ENCODE measurements at places on chromosomes 13 and 19.

- no peak for DNase-seq
These were observed 5.0 kb upstream of the ISYNA1 start for GRCh38 chr19:18442941-18443340.

DNA sequence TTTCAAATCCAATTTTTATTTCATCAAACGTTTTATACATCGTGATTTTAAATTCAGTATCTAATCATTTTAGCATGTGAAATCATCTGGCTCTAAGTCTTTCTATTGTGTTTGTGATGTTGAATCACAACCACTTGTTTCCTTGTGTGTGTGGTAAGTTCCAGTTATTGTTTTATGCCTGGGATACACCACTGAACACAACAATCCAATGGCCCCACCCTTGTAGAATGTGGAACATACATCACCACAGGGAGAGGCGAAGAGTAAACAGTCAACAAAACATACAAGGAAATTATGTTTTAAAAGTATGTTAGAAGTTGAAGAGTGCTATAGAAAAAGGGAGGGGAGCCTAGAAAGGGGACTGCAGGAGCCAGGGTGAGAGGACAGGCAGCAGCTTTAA is 100.5 kb downstream of the EPSTI1 start:
- DNase-seq, result no peak

DNA sequence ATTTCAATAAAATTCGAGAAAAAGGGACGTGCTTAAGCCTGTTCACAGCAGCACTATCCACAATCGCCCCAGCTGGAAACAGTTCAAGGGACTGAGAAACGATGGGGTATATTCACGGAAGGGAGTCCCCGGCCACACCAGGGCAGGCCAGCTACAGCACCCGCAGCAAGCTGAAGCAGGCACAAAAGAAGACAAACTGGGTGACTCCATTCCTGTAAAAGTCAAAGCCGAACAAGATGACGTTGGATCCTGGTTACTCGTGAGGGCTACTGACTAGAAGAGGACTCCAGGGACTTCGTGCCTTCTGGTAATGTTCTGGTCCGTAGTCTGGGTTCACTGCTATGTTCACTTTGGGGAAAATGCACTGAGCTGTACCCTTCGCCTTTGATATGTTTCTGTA is 57.6 kb downstream of the COL4A1 start:
- no peak for DNase-seq

- DNase-seq, result no peak
These were observed 183.6 kb upstream of the EDNRB start for GRCh38 chr13:78102121-78102677.

- no peak for DNase-seq
These were observed 56.8 kb upstream of the KLF5 start for GRCh38 chr13:73001971-73002370.

GRCh38 chr13:76773448-76774094 is 112.6 kb downstream of the KCTD12 start:
- no peak for DNase-seq

DNA sequence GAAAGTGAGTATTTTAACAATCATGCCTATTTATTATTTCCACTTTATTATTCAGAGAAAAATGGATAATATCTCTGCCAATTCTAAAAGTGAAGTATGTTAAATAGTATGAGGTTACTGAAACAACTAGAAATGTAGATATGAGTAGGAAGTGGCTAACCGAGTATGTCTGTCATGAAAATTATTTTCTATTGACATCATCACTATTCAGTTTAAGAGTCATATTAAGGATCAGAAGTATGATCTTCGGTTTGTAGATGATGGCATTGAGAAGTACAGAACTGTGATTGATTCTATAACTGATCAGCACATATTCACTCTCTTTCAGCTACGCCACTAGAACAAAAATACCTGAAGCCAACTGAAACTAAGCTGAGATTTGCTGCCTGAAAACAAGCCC is 146.4 kb upstream of the SLITRK5 start:
- DNase-seq, result no peak

- DNase-seq, result no peak
These were observed 238.3 kb downstream of the COG6 start for GRCh38 chr13:39893808-39894207.

DNA sequence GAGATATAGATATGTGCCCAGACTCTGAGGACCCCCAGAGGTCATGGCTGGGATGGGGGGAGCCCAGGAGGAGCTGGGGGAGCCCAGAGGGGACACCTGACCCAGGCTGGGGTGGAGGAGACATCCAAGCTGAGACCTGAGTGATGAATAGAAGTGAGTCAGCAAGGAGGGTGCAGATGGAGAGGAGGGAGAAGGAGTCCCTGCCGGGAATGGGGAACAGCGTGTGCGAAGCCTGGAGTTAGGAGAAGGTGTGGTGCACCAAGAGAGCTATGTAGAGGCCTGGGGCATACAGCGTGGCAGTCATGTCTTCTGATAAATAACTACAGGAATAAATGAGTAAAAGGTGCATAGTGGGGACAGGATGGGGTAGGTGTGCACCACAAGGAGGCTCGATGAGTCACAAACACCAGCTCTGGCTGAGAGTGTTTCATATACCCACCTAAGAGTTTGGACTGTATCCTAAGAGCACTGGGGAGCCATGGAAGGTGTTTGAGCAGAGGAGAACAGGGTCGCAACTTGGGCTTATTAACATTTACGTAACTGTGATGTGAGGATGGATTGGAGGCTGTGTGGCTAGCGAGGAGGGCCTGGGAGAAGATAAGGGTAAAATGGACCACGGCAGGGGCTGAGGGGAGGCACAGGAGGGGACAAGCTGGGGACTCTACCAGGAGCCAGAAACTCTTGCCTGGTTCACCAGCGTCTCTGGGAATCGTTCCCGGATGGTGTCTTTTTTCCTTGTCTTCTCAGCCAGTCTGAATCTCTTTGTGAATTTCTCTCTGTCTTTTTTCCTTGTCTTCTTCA is 1.4 kb downstream of the CEACAM18 start:
- DNase-seq, result peak; percentile 18

DNA sequence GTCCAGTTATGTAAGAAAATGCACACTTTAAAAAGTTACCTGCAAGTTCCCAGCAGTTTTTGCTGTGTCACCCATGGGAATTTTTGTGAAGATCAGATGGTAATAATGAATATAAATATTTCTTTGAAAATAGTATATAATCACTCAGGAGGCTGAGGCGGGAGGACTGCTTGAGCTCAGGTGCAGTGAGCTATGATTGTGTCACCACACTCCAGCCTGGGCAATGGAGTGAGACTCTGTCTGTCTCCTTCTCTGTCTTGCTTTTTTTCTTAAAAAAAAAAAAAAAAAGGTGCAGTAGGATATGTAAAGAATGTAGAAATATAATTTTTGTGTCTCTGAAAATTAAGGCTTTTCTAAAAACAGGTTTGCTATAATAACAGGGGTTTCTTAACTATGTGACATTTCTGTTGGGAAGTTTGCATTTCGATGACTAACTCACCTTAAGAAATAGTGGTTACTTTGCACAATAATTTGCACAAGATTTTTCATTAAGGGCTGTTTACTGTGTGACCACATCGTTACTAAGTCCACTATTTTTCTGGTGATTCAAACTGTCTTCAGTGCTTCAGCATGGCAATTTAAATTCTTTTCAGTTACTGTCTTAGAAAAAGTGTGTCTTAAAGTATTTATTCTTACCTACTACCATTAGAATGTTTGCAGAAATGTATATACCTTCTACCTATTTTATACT is 37.3 kb downstream of the DNAJC3 start:
- DNase-seq, result no peak

- no peak for DNase-seq
These were observed 44.7 kb downstream of the CACNA1A start for GRCh38 chr19:13461536-13461935.

GRCh38 chr13:49638030-49638743 is 9.9 kb downstream of the ARL11 start:
- DNase-seq, result no peak

GRCh38 chr19:55157064-55157908 is at the start of gene TNNI3:
Gene TNNI3 (minus strand): TSS chr19:55157732. CDS start chr19:55157589, 143 bp downstream.
- DNase-seq, result no peak

DNA sequence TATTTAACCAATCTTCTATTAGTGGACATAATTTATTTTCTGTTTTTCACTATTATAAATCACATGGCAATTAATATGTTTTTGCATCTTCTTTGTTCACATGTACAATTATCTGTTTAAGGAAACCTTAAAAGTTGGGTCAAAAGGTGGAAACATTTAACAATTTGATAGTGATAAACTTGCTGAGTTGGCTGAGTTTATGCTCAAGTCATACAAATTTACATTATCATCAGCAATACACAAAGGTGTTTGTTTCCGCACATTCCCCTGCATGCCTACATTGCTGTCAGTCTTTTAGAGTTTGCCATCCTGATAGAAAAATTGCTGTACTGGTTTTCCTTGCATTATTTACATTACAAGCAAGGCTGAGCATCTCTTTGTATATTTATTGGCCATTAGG is 139.5 kb downstream of the KCNRG start:
- no peak for DNase-seq

GRCh38 chr13:59176775-59177174 is 987.0 kb downstream of the DIAPH3 start:
- DNase-seq, result no peak

GRCh38 chr19:1952635-1953034 is 11.7 kb downstream of the CSNK1G2 start:
- no peak for DNase-seq

GRCh38 chr19:30161770-30162169 is 210.4 kb upstream of the ZNF536 start:
- DNase-seq, result no peak

DNA sequence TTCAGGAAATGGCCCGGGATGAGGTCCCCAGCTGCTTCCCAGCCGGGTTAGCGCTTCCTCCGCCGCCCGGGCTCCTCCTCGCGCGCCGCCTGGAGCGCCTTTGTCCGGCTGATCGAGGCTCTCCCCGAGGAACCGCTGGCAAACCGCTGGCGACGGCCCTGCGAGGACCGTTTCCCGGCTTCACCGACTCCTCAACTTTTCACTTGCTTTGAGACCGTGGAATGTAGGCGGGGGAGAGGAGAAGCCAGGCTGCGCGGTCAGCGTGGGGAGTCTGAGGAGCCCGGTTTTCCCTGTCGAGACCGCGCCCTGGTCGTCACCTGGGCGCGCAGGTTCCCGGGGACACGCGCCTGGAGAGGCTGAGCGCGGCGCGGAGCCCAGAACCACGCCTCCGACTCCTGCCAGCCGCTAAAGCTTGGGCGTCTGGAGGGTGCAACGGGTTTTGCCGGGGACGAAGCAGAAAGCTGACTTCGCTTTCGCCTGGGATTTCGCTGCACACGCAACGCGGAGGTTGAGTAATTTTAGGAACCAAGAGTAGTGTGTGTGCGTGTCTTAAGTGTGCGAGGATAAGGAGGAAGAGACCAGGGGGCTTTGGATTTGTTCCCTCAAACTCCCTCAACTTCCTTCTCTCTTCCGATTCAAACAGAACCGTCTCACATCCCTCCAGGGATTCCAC is 7.3 kb upstream of the DGKH start:
- peak; percentile 47 for DNase-seq

GRCh38 chr19:9871626-9872338 is 36.7 kb downstream of the PIN1 start:
- DNase-seq, result no peak

DNA sequence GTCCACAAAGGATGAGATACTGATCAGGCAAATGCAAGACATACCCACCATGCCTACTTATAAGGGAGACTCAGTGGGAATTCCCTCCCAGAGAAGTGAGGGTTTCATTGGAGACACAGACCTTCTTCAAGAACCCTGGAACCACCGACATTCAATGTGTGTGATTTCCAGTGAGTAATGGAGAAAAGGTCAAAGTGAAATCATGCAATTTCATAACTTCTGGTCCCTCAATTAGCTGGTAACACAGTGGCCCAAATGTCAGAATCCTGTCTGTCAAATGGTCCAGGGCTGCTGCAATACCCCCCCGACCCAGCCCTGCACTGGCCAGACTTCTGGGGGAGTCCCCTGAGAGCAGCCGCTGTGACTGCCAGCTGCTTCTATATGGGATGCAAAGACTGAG is 4.7 kb upstream of the METTL21C start:
- no peak for DNase-seq
